ENCODE measurements at places on chromosomes 4 and X.
A peak's percentile ranks its signal among the peaks of the same experiment; 100 is the strongest.

GRCh38 chr4:116088771-116089170 lies 975.4 kb upstream of the NDST4 start:
- no peak for DNase-seq
- H3K36me3 ChIP-seq = no peaks in the 10 kb centered on the region
- no peak overlapping the region for H3K4me3 ChIP-seq
- H3K27me3 ChIP-seq = no peaks in the 10 kb centered on the region
- H3K4me1 ChIP-seq = no peaks in the 10 kb centered on the region

GRCh38 chr4:87038837-87039615 lies 104.2 kb downstream of the AFF1 start:
- H3K36me3 ChIP-seq = no peaks in the 10 kb centered on the region
- DNase-seq = no peak
- H3K4me3 ChIP-seq = peak overlapping the region; percentile 22
- H3K27ac ChIP-seq = peak overlapping the region; percentile 14
- H3K4me1 ChIP-seq = peaks cover 80% of the 10 kb centered on the region

GRCh38 chr4:123976285-123976684 lies 579.7 kb downstream of the SPRY1 start:
- no peaks in the 10 kb centered on the region for H3K36me3 ChIP-seq
- DNase-seq = no peak
- no peak overlapping the region for H3K4me3 ChIP-seq
- H3K27me3 ChIP-seq = no peaks in the 10 kb centered on the region
- peaks cover 3% of the 10 kb centered on the region for H3K4me1 ChIP-seq

GRCh38 chr4:1751155-1751918 lies 30.0 kb downstream of the TACC3 start:
- no peak overlapping the region for H3K27ac ChIP-seq
- no peaks in the 10 kb centered on the region for H3K36me3 ChIP-seq
- no peak overlapping the region for H3K4me3 ChIP-seq

- H3K4me1 ChIP-seq = no peaks in the 10 kb centered on the region
- DNase-seq = no peak
- H3K27me3 ChIP-seq = no peaks in the 10 kb centered on the region
- no peak overlapping the region for H3K4me3 ChIP-seq
These were observed 154.6 kb downstream of the ATOH1 start for GRCh38 chr4:93983140-93983539.

- H3K36me3 ChIP-seq = no peaks in the 10 kb centered on the region
- no peak overlapping the region for H3K4me3 ChIP-seq
- H3K27me3 ChIP-seq = no peaks in the 10 kb centered on the region
- no peak overlapping the region for H3K27ac ChIP-seq
- DNase-seq = no peak
These were observed 156.9 kb downstream of the SOWAHB start for GRCh38 chr4:76740866-76741662.

All from activated B cell treated with CpG ODN at 0.5 μM for 24 hours (primary cell).